ENCODE measurements at places on chromosomes 2 and 18.

DNA sequence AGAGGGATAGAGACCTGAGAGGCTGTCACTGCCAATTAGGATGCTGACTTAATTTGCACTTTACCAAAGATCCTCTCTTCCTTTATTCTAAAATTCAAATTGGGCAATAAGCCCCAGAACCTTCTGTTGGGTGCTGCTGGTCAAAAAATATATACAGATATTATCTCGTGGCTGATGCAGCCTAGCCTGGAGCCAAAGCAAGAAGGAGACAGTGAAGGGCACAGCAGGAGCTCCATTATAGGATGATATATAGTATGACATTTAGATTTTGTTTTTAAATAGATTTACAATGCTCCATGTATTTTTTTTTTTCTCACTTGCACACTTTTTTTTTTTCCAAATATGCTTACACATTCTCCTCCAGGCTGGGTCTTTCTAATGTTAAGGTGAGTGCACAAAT, 579.3 kb downstream of the PIK3C3 start:
- no peak overlapping the region for H3K4me3 ChIP-seq
- no peaks in the 10 kb centered on the region for H3K4me1 ChIP-seq
- no peaks in the 10 kb centered on the region for H3K27me3 ChIP-seq

- DNase-seq: no peak
- no peak overlapping the region for H3K27ac ChIP-seq
- H3K4me3 ChIP-seq: no peak overlapping the region
Measured at GRCh38 chr2:147224070-147224469, 620.8 kb upstream of the ACVR2A start.

GRCh38 chr2:33085646-33086045, 138.9 kb downstream of the LTBP1 start:
- no peaks in the 10 kb centered on the region for H3K27me3 ChIP-seq
- H3K36me3 ChIP-seq: no peaks in the 10 kb centered on the region
- no peak overlapping the region for H3K27ac ChIP-seq
- DNase-seq: no peak
- H3K4me3 ChIP-seq: no peak overlapping the region

DNA sequence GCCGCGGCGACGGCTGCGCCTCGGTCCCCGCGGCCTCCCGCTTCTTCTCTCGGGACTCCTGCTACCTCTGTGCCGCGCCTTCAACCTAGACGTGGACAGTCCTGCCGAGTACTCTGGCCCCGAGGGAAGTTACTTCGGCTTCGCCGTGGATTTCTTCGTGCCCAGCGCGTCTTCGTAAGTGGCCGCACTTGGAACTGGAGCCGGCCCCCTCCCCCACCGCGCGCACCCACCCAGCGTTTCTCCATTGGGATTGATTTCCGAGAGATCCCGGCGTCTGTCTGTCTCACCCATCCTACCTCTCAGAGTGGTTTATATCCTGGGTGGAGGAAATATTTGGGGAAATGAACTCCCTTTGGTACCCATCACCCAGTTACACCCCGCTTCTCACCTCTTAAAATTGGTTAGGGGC, 498 bp downstream of the ITGAV start:
- no peaks in the 10 kb centered on the region for H3K27me3 ChIP-seq
- peak overlapping the region; percentile 94 for H3K4me3 ChIP-seq
- no peaks in the 10 kb centered on the region for H3K36me3 ChIP-seq
- peak; percentile 38 for DNase-seq
- peak overlapping the region; percentile 79 for H3K27ac ChIP-seq
- H3K4me1 ChIP-seq: peaks cover 35% of the 10 kb centered on the region

DNA sequence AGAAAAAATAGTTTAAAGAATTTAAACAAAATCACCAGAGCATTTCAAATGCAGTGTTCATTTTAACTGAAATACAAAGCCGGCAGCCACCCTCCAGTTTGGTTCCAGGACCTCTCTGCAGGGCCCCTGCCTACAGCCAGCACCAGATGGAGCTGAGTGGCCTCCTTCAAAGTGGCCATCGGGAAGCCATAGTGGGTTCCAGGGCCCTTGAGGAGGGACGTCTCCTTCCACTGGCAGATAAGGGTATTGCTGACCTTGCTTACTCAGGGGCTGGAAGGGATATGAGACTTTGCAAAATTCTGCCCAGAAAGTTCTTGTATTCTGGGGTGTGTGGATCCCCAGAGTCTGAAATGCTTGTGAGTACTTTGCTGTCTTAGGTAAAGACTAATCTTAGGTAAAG, 205.2 kb upstream of the APCDD1 start:
- no peak overlapping the region for H3K4me3 ChIP-seq
- no peaks in the 10 kb centered on the region for H3K36me3 ChIP-seq
- no peak for DNase-seq
- H3K27ac ChIP-seq: no peak overlapping the region

GRCh38 chr2:231191896-231192872, 6.2 kb upstream of the ARMC9 start:
- H3K4me1 ChIP-seq: no peaks in the 10 kb centered on the region
- no peak for DNase-seq
- H3K36me3 ChIP-seq: no peaks in the 10 kb centered on the region
- H3K4me3 ChIP-seq: no peak overlapping the region
- no peaks in the 10 kb centered on the region for H3K27me3 ChIP-seq
- no peak overlapping the region for H3K27ac ChIP-seq

- DNase-seq: no peak
- H3K27ac ChIP-seq: no peak overlapping the region
- no peaks in the 10 kb centered on the region for H3K4me1 ChIP-seq
- H3K36me3 ChIP-seq: no peaks in the 10 kb centered on the region
- no peaks in the 10 kb centered on the region for H3K27me3 ChIP-seq
Measured at GRCh38 chr2:192030289-192030688, 164.4 kb downstream of the TMEFF2 start.

GRCh38 chr2:235494716-235495372, 1.0 kb downstream of the AGAP1 start:
- H3K4me1 ChIP-seq: no peaks in the 10 kb centered on the region
- no peak overlapping the region for H3K27ac ChIP-seq
- H3K27me3 ChIP-seq: no peaks in the 10 kb centered on the region

DNA sequence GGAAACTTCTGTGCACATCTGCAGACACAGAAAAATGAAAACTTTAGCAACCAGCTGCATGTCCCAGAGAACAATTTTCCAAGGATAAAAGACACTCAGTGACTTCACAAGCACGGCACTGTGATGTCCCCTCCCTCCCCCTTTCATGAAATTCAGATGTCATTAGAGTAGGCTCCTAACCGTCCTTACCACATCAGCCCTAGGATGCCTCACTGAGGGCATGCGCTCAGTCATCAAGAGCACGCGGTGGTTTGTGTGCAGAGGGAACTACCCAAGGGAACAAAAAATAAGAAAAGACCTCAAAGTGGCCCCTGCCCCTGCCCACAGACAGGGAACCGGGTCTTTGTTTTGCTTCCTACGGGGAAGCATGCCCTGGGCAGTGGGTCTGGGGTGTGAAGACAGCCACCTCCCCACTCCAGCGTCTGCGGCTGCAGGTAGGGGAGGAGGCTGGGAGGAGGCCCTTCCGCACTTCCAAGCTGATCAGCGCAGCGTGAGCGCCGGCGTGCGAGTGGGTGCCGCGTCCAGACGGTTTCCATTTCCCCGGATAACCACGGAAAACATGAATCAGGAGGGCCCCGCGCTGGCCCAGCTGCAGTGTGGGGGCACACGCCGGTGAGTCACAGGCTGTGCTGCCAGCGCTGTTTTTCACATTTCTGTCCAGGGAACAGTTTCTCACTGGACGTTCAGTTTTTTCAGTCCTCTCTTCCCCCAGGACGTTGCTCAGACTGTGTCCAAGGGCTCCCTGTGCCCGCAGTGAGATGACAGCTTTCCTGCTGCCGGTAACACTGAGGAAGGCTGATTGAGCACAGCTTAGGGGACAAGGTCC, 70.6 kb downstream of the COPS8 start:
- H3K4me3 ChIP-seq: no peak overlapping the region
- H3K27ac ChIP-seq: no peak overlapping the region
- H3K27me3 ChIP-seq: no peaks in the 10 kb centered on the region
- no peaks in the 10 kb centered on the region for H3K4me1 ChIP-seq

- H3K4me1 ChIP-seq: no peaks in the 10 kb centered on the region
- H3K27me3 ChIP-seq: no peaks in the 10 kb centered on the region
- H3K27ac ChIP-seq: no peak overlapping the region
- H3K4me3 ChIP-seq: no peak overlapping the region
- no peak for DNase-seq
- H3K36me3 ChIP-seq: no peaks in the 10 kb centered on the region
Measured at GRCh38 chr2:216758256-216759155, 63.2 kb upstream of the IGFBP5 start.

DNA sequence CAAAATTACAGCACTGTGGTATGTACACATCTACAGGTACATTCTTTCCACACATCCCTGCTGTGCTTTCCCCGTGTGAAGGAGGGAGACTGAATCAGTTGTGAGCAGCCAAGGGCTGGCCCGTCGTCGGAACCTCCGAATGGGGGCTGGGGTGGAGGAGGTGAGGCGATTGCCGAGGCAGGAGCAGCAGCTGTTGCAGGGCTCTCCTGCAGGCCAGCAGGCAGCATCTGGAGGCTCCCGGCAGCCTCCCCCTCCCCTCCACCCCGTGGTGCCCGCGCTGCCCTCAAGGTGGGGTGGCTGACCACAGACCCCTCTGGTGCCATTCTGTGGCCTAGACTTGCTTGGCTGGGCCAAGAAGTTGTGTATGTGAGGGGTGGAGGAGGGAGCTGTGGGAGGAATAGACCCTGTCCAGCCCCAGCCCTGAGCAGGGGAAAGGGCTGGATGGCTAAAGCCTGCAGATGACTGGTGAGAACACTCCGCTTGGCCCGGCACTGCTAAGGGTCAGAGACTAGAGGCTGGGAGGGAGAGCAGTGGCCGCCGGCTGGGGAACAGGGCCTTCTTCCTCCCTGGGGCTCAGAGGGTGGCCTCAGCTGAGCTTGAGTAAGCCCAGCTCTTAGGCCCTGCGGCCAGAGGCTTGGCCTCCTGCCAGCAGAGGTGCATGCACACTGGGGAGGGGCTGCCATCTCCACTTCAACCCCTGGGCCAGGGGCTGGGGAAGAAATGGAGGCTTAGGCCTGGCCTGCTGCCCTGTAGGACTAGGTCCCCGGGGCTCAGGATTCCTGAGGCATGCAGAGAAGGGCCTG, 7.6 kb downstream of the STAMBP start:
- no peaks in the 10 kb centered on the region for H3K36me3 ChIP-seq
- no peaks in the 10 kb centered on the region for H3K27me3 ChIP-seq
- DNase-seq: no peak
- H3K4me1 ChIP-seq: no peaks in the 10 kb centered on the region
- H3K4me3 ChIP-seq: no peak overlapping the region

DNA sequence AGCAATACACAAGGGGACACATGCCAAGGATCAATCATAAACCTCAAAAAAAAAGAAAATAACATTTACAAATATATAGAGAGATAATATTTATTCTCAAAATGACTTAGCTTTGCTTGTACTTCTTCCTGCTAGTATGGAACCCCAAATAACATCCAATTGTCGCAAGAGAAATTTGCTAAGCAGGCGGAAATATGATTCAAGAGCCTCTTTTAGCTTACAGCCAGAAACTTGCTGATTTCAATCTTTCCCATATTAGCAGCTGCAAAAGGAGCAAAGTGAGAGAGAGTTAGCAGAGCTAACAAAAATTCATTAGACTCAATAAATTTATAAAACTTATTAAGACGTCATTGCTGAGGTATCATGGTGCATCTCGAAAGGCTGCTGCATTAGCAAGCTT, 294.9 kb downstream of the FSIP2 start:
- no peak overlapping the region for H3K27ac ChIP-seq
- DNase-seq: no peak
- H3K4me1 ChIP-seq: no peaks in the 10 kb centered on the region
- no peak overlapping the region for H3K4me3 ChIP-seq
- H3K27me3 ChIP-seq: no peaks in the 10 kb centered on the region

DNA sequence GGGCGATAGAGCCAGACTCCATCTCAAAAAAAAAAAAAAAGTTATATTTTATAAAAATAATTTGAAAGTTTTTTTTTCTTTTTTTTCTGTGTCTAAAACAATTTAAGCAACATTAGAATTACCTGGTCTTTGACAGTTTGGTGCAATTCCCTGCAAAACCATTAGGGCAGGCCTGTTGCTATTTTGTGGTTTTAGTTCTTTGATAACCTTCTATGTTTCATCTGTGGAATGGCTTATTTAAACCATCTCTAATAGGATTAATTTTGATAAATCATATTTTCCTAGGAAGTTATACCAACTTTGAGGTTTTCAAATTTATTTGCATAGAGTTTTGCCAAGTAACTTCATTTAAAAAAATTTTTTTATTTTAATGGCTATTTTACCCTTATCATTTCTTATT, 141.2 kb upstream of the TWIST2 start:
- H3K27me3 ChIP-seq: no peaks in the 10 kb centered on the region
- no peaks in the 10 kb centered on the region for H3K36me3 ChIP-seq
- no peak overlapping the region for H3K4me3 ChIP-seq

GRCh38 chr2:98903767-98904485, 32.1 kb downstream of the CRACDL start:
- peaks cover 8% of the 10 kb centered on the region for H3K4me1 ChIP-seq
- no peak overlapping the region for H3K4me3 ChIP-seq
- DNase-seq: no peak
- H3K27me3 ChIP-seq: no peaks in the 10 kb centered on the region
- H3K27ac ChIP-seq: no peak overlapping the region
- no peaks in the 10 kb centered on the region for H3K36me3 ChIP-seq

DNA sequence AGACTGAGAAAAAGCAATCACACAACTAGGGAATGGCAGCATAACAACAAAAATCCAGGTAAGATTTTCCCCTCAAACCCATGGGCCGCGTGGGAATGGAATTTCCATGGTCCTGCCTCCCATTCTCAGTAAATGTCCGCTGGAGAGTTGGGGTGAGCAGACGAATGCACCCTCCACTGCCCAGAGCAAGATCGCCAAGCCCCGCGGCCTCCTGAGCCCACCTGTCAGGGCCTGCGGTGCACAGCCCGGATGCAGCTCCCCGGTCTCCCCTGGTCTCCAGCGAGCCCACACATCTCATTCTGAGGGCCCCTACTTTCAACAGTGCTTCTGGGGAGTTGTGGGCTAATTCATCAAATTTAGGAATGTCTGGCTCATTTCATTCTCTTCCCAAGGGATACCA, 327.4 kb upstream of the HS6ST1 start:
- no peaks in the 10 kb centered on the region for H3K4me1 ChIP-seq
- H3K4me3 ChIP-seq: no peak overlapping the region
- DNase-seq: no peak
- no peaks in the 10 kb centered on the region for H3K27me3 ChIP-seq
- H3K36me3 ChIP-seq: no peaks in the 10 kb centered on the region
- no peak overlapping the region for H3K27ac ChIP-seq

Data from pancreas (tissue), 10 donors.